Activated naive CD4-positive, alpha-beta T cell treated with anti-CD3 and anti-CD28 coated beads for 36 hours (primary cell): ENCODE measurements at places on chromosomes 1 and 21. TPM values are rescaled to one million over a fixed set of nuclear protein-coding genes. Genes with fewer than 3 reads are reported as not detected.

The HSPA6 gene
- 0.12 TPM for total RNA-seq

The UBE2U gene
- total RNA-seq: not detected

- no peak for DNase-seq
Measured at GRCh38 chr1:32335535-32335789, 571 bp downstream of the MARCKSL1 start.

DNA sequence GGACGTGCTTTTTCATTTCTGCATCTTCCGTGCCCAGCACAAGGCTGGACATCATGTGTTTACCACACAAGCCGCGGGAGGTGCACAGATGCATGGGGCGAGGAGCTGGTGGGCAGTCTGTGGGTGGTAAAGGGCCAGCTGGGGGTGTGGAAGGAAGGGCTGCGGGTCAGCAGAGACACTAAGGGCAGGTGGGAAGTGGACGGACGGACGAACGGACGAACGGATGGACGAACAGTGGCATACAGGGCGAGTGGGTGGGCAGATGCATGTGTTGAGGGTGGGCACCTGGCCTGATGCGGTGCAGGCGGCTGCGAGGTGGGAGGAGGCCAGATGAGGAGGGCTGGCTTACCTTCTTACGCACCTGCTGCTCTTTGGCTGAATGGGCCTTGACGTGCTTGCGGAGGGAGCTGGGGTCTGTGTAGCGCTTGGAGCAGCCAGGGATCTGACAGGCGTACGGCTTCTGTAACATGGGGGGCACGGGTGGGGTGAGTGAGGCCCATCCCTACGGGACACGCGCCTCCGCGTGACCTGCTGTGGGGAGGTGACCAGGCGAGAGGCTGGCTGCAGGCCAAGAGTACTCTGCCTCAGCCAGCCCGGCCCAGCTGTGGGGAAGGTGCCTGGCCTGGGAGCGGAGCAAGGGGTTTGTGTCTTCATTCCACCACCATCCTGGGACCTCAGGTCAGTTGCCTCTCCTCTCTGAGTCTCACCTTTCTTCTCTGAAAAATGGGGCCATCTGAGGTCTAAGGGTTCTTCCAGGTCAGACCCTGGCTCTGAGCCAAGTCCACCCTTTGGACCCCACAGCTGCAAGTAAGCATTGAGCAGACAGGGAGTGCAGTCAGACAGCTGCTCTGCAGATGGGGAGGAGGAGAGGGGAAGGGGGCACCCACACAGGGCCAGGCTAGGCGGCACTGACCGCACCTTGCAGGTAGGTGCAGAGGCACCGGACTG lies 65.5 kb downstream of the DMRTB1 start:
- no peak for DNase-seq

GRCh38 chr1:179230721-179231120 lies 1.2 kb upstream of the ABL2 start:
- no peak for DNase-seq

DNA sequence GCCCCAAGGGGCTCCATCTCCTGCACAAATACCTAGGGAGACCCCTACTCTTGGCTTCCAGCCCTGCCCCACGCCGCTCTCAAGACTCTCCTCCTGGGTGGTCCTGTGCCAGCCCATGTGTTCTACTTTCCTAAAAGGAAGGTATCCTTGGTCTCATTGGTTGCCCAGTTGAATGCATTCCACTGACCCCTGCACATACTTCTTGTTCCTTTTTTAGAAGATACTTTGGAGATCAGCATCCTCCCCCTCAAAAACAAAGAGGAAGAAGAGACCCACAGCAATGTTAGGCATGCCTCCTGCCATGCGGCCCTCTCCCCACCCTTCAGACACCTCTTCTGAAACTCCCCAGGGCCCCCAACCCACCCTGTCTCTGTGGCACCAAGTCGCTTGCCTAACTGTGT lies 4.1 kb downstream of the SLAMF9 start:
- DNase-seq: no peak

DNA sequence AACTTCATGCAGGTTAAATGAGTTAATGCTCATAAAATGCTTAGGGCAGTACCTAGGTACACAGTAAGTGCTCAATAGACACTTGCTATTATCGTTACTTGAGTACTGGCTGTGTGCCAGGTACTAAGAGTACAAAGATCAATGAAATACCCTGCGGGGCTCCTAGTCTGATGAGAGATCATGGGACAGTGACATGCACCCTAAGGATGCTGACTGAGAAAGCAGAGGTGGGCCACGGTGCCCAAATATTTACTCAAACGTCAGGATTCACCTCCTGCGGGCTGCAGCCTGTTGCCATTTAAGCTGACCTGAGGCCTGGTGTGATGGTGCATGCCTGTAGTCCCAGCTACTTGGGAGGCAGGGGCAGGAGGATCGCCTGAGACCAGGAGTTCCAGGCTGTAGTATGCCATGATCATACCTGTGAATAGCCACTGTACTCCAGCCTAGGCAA lies 19.8 kb upstream of the LUZP1 start:
- DNase-seq: no peak

DNA sequence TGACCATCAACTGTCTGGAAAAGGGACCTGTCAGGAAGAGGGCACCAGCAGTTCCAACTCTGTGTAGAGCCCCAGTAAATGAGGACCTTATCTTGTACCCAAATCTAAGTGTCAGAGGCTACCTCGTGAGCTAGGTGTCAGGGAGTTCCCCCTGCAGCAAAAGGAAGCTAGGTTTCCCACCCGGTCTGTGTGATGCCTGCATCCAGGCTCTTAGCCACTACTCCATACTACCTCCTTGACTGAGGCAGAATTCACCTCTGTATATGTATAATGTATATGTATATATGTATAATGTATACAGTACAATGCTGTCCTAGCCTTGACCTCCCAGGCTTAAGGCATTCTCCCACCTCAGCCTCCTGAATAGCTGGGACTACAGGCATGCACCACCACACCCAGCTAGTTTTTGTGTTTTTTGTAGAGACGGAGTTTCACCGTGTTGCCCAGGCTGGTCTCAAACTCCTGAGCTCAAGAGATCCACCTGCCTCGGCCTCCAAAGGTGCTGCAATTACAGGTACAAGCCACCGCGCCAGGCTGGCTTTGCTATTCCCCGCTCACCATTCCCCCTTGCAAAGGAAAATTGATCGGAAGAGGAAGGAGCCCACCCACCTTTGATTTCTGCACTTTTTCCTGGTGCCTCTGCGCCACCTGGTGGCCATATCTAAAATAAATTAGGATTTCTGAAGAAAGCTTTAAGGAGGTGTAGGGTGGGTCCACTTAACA lies 15.7 kb upstream of the LUZP1 start:
- DNase-seq: peak; percentile 25

- no peak for DNase-seq
Measured at GRCh38 chr21:34336756-34337391, 26.9 kb upstream of the KCNE2 start.

GRCh38 chr1:175419684-175420517 lies 227.3 kb upstream of the KIAA0040 start:
- DNase-seq: no peak

DNA sequence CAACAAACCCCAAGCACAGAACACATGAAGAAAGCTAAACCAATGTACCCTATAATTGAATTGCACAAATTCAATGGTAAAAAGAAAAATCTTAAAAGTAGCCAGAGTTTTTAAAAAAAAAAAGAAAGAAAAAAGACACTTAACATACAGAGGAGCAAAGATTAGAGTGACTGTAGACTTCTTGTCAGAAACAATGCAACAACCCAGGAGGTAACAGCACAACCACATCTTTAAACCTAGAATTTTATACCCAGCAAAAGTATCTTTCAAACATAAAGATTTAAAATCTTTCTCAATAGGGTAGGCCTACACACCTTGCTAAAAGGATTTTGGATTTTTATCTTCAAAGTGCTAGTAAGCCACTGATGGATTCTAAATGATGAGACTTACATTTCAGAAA lies 64.4 kb downstream of the PHTF1 start:
- DNase-seq: no peak

- DNase-seq: no peak
Measured at GRCh38 chr1:162353702-162354101, 23.0 kb downstream of the SPATA46 start.

DNA sequence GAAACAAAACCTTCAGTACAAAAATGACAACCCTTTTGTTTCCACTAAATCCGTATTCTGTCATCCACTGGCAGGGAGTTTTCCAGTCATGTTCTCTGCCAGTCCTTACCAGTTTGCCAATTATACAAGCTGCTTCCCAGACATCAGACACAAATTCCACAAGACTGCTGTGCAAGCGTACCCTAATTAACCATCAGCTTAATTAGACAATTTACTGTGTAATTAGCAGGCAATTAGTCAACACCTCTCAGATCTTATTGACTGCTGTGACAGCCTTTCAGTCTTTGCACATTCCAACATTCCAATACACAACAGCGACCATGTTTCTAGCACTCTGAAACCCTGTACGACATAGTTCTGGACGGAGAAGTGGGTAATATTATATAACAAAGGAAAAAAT lies 420.1 kb downstream of the DPYD start:
- no peak for DNase-seq

- DNase-seq: no peak
Measured at GRCh38 chr1:116288201-116288598, 84.8 kb upstream of the ATP1A1 start.

- no peak for DNase-seq
Measured at GRCh38 chr1:69710484-69711189, 142.9 kb downstream of the LRRC7 start.

GRCh38 chr1:15736038-15736891 lies at the start of gene SLC25A34:
Gene SLC25A34 (plus strand): TSS chr1:15736258. CDS start chr1:15736486, 228 bp downstream.
- DNase-seq: no peak

DNA sequence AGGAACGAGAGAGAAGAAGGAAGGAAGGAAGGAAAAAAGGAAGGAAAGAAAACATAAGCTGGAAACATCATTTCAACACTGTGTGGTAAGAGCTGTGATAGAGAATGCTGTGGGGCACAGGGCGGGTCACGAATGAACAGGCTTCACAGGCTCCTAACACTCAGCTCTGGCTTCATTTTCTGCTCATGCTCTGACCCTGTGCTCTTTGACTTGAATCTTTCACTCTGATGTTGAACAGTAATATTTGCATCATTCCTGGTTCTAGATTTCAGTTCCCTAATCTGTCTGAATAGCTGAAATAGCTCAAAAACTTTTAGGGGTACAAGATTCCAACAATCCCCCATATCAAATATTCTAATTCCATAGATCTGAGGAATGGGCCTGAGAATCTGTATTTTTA lies 207.3 kb downstream of the LHX8 start:
- DNase-seq: no peak

DNA sequence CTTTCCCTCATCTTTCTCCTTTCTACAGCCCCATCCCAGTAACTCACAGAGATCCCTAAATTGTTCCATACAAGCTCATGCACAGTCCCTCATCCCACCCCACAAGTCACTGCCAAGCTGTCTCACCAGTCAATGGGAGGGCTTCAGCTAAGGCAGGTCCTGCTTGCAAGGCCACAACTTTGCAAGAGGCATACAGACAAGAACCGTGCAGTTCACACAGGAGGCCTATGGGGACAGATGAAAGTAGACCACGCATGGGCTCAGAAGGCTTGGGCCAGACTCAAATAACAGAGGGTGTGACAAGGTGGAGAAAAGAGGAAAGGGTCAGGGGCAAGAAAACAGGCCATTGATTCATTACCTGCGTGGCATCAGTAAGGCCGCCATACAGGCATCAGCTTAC lies 15.1 kb downstream of the RGS8 start:
- DNase-seq: no peak

DNA sequence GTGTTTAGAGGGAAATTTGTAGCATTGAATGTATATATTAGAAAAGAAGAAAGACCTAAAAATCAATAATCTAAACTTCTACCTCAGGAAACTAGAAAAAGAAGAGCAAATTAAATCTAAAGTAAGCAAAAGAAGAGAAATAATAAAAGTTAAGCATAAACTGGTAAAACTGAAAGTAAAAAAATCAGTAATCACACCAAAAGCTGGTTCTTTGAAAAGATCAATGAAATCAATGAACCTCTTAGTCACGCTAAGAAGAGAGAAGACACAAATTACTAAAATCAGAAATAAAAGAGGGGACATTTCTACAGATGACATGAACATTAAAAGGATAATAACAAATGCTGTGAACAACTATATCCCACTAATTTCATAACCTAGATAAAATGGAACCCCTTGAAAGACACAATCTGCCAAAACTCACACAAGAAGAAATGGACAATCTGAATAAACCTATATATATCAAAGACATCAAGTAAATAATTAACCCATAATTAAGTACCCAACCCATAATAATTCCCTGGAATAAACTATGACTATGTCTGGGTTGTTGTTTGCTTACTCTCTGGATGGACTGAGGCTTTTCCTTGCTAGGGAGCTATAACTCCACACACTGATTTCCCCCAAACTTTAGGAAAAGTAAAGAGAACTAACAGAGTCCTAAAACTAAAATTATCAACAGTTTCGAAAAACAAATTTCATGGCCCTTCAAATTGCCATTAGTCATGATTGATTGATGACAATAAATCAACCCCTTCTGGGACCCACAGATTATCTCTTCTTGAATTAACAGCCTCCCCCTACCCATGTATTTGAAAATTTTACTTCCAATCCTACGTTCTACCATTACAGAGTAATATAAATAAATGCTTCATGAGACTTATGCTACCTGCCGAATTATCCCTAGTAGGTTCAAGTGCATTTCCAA lies 2.8 kb upstream of the CDC73 start:
- DNase-seq: no peak

- DNase-seq: no peak
Measured at GRCh38 chr1:22236900-22237299, 94.0 kb upstream of the WNT4 start.

- DNase-seq: peak; percentile 73
Measured at GRCh38 chr1:150165622-150166612, 16.2 kb downstream of the PLEKHO1 start.

DNA sequence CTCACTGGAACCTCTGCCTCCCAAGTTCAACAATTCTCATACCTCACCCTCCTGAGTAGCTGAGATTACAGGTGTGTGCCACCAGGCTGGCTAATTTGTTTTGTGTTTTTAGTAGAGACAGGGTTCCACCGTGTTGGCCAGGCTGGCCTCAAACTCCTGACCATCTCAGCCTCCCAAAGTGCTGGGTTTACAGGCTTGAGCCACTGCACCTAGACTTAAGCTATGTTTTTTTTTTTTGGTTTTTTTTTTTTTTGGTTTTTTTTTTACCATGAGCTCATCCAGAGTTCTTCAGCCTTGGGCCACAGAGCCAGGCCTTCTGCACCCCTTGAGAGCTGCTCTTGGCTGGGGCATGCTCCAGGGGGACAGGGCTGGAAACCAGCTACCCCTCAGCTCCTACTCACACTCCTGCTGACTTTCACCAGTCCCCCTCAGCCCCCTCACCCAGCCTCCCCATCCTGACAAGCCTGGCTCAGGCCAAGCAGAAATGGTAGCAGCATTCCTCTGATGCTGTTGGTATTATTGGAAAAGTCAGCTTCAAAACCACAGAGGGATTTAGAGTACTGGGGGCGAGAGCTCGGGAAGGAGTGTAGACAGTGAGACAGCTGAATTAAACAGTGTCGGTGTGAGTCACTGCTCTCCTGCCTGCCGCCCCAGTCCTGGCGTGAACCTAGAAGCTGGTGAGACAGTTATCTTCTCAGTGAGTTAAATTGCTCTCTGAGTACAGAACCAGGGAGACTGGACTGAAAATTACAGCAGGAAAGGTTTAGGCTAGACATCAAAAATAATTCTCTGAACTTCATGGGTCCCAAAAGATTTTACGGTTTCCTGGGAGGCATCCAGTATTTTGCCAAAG lies 63.7 kb downstream of the NAV1 start:
- DNase-seq: no peak
